Bronchial epithelial cell (primary cell): ENCODE measurements at places on chromosomes 2 and 18.

- DNase-seq = peak; percentile 18
Measured at GRCh38 chr18:34977838-34978532, 63.2 kb upstream of the MAPRE2 start.

DNA sequence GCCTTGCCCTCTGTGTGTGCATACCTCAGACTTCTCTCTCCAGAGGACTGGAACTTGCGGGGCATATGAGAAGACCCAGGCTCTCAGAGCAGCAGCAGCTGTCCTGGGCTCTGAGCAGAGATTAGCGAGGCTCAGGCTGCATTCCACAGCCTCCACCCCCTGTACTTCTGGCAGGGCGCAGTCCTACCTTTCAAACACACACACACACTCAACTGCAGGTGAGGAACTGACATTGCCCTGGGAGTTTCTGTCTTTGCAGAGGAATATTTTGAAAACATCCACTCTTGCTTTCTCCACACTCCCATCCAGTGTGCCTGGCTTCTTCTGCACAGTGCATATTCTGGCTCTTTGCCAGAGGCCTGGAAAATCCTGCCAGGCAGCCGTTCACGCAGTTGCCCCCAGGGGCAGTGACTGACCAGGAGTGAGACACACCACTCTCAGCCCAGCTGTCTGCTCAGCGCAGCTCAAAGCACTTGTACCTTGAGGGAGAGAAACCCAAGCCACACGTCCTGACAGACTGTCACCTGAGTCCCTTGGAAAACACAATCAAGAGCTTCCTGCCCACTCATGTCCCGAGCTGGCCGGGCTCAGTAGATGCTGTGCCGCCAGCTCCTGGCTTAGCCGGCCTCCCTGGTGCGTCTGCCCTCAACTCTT is 460.8 kb downstream of the RNF144A start:
- DNase-seq = peak; percentile 43

DNA sequence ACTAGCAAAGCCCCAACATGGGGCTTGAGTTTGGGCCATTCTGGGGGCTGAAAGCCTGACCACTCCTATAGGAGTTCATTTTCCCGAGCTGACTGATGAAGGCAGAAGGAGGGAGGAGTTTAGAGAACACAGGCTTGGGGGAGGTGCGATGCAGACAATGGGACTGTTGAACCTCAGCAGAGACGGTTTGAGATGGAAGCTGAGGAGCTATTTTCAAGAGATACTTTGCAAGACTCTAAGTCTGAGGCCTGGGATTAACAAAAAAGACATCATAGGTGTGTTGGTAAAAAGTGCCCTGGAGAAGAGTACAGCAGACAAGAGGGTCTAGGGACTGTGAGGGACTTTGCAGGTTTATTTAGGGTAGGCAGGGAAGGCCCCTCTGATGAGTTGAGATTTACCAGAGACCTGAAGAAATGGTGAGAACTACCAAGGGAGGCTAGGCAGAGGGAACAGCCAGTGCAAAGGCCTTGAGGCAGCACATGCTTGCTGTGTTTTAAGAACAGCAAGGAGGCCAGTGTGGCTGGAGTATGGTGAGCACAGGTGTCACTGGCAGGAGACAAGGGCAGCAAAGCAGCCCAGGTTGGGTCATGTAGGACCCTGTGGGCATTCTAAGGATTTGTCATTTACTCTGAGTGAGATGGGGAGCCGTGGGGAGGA is 31.6 kb downstream of the PCBP1 start:
- DNase-seq = no peak

DNA sequence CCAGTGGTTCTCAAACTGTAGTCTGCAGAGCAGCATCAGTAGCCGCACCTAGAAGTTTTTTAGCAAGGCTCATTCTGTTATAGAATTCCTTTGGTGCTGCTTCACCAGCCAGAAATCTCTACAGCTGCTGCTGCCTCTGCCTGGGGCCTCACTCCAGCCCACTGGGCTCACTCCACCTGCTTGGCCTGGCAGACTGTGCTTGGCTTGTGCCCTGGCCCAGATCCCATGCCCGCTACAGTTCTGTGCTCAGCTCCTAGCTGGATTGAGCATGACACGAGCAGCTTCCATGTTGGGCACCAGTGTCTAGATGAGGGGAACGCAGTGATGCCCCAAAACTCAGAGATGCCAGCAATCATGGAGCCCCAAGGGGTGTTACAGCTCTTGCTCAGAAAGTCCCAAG is 22.6 kb downstream of the MAPK4 start:
- no peak for DNase-seq

GRCh38 chr2:37982147-37982582 is 57.1 kb downstream of the RMDN2 start:
- peak; percentile 49 for DNase-seq

DNA sequence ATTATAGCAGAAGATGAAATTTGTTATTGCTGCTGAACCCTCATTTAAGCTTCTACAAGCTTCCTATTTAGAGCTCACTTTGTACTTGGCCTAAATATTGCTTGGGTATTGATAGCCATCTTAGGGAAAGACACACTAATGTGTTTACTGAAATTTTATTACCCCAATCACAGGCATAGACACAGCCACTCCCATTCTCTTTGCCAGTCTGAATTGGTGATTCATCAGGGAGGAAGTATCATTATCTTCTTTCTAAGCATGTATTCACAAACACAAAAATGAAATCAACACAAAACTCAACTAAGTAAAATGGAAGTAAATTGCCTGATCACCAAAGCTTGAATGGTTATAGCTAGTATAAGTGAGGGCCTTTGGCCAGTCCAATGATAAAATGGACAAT is 666.3 kb downstream of the TSN start:
- peak; percentile 52 for DNase-seq

DNA sequence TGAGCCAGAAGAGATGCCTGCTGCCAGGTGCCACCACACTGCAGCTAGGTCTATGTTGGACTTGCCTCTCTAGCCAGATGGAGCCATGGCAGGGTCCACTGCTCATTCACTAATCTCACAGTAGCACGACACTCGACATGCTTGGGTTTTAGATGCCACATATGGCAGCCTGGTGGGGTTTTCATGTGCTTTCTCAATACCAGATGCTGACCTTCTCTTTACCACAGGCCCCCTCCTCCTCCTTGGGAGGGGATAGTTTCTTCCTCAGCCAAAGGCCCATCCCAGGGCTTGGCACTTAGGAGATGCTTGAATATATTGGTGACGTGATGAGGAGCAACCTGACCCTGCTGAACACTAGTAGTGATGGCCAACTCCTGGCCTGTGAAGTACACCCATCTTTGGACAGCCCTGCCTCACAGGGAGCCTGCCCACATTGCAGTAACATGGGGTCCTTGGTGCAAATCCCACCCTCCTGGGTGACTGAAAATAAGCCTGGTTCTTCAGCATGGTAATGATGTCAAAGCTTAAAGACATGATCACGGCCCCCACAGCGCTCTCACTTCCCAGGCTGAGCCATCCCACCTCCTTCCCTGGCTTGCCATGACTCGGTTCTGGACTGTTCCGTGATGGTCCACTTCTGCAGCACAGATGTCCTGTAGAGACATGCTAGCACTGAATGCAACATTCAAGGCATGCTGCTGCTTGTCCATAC is 227.5 kb downstream of the SH3RF3 start:
- peak; percentile 32 for DNase-seq

DNA sequence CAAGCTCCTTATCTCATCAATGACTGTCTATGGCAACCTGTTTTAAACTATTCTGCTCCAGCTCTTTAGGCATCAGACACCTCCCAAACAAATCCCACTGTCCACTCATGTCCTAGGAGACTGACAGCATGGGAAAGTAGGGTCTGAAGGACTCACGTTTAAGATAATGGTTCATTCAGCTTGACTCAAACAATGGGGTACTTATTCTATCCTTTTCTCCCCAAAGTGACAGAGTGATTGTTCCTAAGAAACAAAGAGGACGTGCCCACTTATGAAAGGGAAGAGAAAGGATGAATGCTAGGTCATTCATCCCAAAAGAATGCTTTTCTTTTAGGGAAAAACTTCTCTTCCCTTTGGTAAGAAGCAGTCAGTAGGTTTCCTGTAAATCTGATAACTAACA is 41.9 kb downstream of the ALK start:
- DNase-seq = no peak

GRCh38 chr2:73134471-73134870 is 21.7 kb upstream of the RAB11FIP5 start:
- no peak for DNase-seq

DNA sequence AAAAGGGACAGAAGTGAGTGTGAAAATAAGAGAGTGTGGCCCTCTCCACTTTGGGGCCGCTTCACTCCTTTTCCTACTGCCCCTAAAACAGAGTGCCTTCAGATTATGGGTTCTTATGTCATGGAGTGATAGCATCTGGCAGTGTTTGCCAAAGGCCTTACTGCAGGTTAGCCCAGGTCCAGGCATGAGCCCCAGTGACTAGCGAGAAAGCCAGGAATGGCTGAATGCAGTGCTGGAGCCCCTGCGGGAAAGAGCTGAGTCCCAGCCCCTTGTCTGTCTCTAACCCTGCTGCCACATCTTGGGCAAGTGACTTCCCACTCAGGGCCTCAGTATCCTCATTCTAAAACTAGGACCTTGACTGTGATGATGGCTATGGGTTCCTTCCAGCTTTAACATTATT is 6.0 kb downstream of the IGFBP5 start:
- DNase-seq = no peak

- no peak for DNase-seq
Measured at GRCh38 chr18:47168913-47169312, 7.3 kb downstream of the IER3IP1 start.

- no peak for DNase-seq
Measured at GRCh38 chr2:69685321-69686048, 41.9 kb upstream of the AAK1 start.

- no peak for DNase-seq
Measured at GRCh38 chr2:7740114-7740513, 822.9 kb downstream of the RNF144A start.

- DNase-seq = no peak
Measured at GRCh38 chr2:161130354-161130753, 29.9 kb upstream of the TANK start.

DNA sequence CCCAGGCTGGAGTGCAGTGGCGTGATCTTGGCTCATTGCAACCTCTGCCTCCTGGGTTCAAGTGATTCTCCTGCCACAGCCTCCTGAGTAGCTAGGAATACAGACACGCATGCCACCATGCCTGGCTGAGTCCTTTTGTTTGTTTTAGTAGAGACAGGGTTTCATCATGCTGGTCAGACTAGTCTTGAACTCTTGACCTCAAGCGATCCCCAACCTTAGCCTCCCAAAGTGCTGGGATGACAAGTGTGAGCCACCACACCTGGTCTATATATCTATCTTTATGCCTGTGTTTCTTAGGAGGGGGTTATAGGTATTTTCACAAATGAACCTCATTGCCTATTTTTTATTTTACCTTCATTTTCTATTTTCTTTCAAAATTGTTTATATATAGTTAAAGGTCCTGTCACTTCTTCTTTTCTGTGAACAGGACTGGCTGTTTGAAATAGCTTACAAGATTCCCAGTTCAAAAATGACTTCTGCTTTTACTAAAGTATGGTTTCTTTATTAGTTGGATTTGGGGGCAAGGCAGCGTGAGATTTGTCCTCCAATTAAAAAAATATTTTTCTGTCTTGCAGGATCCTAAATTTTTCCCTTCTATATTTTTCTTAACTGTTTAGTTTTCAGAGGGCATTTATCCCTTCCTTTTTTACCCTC is 16.4 kb upstream of the MARCHF7 start:
- DNase-seq = no peak

- peak; percentile 71 for DNase-seq
Measured at GRCh38 chr2:55309446-55309845, 40.4 kb upstream of the MTIF2 start.

DNA sequence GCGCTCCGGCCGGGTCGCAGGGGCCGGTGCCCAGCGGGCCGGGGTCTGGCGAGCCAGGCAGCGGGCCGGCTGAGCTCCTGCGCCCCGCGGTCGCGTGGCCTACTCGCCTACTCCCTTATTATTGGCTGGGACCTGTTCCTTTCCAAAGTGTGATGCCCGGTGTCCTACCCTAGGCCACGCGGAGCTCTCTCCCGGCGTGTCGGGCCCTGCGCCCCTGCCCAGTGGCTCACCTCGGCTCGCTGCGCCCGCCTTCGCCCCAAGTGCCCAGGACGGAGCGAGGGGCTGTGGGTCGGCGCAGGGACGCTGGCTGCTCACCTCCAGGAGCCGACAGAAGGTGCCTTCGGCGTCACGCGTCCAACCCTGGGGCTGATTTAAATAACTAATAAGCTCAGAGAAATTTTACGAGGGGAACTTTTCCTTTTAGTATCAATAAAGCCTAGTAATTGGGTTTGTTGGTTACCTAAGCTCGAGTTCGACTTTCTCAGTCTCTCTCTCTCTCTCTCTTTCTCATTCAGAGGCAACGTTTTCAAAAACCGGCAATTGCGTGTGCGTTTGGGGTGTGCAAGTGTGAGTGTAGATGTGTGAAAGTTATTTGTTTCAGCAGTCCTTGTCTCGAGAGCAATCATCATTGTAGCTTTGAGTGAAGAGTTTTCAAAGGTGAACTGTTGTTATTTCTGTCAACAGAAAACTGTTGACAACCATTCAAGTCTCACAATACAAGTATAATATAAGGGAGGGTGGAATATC is 7.0 kb upstream of the SATB2 start:
- no peak for DNase-seq

- peak; percentile 63 for DNase-seq
Measured at GRCh38 chr18:35407871-35408481, 30.8 kb upstream of the ZNF396 start.

DNA sequence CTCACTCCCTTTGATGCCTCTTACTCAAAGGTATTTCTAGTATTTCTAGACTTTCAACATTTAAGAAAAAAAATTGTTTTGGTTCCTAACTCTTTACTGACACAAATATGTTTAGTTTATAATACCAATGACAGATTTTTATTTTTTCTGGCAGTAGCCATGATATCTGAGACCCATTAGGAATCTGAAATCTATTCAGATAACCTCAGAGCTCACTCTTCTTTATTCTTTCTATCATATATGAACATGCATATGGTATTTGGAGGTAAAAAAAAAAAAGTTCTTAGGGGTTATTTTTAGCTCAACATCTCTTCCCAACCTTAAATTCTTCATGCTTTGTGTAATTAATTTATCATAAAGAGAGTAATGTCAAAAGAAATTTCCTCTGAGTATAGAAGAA is 465.5 kb downstream of the CDH2 start:
- no peak for DNase-seq
